Activated naive CD4-positive, alpha-beta T cell treated with anti-CD3 and anti-CD28 coated beads, Interleukin-2, amount 10 ng/mL, durations not matched to agents 5 hours and 36 hours (primary cell): ENCODE measurements at places on chromosomes 7 and 10. TPM values are rescaled to one million over a fixed set of nuclear protein-coding genes. Genes with fewer than 3 reads are reported as not detected.

The KMT2C gene
- total RNA-seq = 70.2 TPM

The NKX1-2 gene
- not detected for total RNA-seq

The MRC1 gene
- total RNA-seq = not detected

The GTF2IRD2 gene
- 17.9 TPM for total RNA-seq

The LAMB4 gene
- not detected for total RNA-seq

The LLCFC1 gene
- not detected for total RNA-seq

The PON2 gene
- 1.8 TPM for total RNA-seq

The FOXI2 gene
- total RNA-seq = not detected

The ANKRD30A gene
- total RNA-seq = not detected

The LRRN3 gene
- total RNA-seq = 257 TPM

The CTAGE6 gene
- 1.8 TPM for total RNA-seq

The TUBB8 gene
- not detected for total RNA-seq

The GNAI1 gene
- 0.60 TPM for total RNA-seq

The PNLIP gene
- total RNA-seq = not detected

The HOXA7 gene
- total RNA-seq = not detected

The ADCYAP1R1 gene
- not detected for total RNA-seq

The HOXA2 gene
- not detected for total RNA-seq
